Retina (tissue), 1 donor: ENCODE measurements at places on chromosomes 16 and 17.
A peak's percentile ranks its signal among the peaks of the same experiment; 100 is the strongest.

DNA sequence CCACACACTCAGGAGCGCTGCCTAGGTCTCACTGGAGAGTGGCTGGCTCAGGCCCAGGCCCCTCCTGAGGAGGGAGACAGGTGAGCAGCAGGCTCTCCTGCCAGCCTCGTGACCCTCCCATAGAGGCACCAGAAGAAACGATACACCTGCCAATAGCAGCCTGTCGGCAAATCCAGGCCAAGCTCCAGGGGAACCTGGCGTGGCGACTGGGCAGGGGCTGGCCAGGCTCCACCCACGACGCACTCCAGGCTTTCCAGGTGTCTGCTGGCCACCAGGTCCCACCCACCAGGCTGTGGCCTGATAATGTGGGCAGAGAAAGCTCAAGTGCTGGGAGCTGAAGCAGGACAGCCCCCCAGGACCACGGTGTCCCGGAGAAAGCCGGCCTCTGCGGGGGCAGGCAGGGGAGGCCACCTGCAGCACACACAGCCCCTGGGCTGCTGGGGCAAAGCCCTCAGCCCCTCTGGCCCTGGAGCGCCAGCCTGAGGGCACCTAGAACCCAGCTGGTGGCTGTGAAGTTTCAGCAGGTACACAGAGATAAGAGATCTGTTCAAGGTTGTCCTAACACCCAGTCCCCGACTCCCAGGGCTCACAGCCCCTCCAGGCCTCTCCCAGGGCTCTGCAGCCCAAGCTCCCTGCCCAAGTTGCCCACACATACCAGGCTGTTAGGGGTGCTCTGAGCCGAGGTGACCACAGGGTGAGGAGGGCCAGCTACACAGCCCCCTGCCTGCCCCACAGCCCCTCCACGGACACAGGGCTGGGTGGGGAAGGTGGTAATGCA, 2.4 kb downstream of the PGAP6 start:
- no peak for DNase-seq

DNA sequence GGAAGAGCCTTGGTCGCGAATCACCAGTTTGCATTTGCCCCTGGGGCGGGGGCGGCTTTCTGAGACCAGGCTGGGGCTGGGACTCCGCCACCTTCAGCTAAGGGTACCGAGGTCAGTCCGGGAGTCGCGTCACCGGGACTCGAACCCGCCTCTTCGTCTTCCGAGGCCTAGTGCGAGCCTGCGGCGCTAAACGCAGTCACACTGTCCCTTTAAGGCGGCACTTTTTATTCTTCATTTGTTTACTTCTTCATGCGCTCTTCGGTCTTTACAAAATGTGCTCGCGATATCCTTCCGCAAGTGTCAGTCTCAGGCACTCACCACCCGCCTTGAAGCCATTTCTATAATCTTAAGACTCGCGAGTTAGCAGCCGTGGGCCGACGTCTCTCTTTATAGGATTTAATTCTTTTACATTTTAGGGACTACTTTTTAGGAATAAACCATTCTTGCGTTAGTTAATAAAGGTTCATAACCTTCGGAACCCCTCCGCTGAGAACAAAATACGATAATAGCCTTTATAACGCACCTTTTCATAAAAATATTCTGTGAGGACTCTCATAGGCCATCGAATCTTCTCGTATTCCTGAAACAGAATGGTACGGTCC, 593 bp upstream of the HEXIM1 start:
- peak; percentile 97 for DNase-seq

DNA sequence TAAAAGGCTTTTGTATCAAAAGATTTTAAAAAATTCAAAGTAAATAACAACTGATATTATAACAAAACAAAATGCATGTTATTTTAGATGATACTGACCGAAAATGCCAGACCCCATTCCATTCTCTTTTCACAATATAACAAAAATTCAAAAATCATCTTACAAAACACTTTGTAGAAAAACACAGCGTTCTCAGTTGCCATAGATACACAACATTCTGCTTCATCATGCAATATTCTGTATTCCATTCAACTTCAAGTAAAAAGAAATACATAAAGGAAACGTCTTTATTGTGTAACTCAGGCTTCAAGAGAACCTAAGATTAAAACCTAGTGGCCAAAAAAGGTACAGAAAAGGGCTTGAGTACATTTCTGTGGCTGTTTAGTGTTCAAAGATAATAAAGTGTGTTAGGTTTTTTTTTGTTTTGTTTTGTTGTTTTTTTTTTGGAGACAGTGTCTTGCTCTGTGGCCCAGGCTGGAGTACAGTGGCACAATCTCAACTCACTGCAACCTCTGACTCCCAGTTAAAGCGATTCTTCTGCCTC, 250.5 kb downstream of the CEP112 start:
- no peak for DNase-seq

DNA sequence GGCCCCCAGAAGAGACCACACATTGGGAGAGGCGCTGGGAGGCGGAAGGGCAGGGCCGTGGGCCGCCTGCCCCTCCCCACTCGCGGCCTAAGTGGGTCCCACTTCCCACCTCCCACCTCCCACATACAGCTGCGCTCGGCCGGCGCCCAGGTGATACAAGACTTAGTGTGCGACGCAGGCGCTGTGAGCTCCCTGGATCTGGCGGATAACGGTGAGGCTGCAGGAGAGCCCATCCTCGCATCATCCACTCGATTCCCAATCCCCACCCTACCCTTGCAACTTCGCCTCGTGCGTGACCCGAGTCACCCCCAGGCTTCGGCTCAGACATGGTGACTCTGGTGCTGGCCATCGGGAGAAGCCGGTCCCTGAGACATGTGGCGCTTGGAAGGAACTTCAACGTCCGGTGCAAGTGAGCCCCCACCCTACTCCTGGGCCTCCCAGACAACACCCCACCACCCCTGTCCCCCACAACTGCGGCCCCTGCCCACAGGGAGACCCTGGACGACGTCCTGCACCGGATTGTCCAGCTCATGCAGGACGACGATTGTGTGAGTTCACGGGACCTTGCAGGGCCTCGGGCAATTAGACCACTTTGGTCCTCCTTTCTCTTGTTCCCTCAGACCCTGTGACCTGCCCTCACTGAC, 3.9 kb downstream of the CARMIL2 start:
- no peak for DNase-seq
